Heart right ventricle (tissue), 16 donors: ENCODE measurements at places on chromosomes 2 and 18. TPM values are rescaled to one million over a fixed set of nuclear protein-coding genes. Genes with fewer than 3 reads are reported as not detected.

DNA sequence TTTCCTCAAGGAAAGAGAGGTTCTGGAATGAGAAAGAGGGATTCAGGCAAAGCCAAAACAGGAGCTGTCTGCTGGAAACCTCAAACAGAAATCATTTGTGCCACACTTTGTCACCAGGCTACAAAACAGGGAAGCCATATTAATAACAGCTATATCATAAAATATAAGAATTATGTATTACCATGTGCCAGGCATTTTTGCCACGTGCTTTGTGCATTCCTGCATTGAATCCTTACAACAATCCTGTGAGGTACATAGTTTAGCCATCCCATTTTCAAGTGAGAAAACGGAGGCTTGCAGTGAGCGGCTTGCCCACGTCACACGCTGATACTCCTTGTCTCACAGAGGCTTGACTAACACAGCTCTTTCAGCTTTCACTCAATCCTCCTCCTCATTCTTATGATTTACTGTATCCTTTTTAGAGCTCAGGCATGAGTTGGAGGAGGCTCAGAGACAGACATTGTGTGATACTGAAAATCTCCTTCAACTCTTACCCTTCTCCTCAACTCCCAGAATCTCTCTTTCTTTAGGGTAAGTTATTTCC is 148.4 kb upstream of the MEX3C start:
- no peaks in the 10 kb centered on the region for H3K4me1 ChIP-seq
- H3K4me3 ChIP-seq, result no peak overlapping the region
- no peak overlapping the region for H3K27ac ChIP-seq
- no peak for DNase-seq
- H3K36me3 ChIP-seq, result no peaks in the 10 kb centered on the region

DNA sequence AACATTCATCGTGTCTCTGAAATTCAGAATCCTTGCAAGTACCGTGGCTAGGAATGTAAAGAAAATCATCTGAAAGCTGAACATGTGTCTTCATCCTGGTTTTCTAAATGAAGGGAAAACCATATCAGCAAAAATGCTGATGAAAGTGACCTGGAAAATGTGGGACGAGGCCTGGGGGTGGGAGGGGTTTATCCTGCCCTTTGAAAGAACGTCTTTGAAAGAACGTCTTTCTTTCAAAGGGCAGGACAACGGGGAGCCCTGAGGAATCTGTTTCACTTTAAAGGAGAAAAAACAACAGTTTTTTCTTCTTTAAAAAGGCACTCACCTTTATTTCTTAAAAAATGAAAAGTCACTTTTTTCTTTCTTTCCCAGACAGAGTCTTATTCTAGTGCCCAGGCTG is 185.2 kb downstream of the ALPK2 start:
- H3K4me1 ChIP-seq, result no peaks in the 10 kb centered on the region
- no peak overlapping the region for H3K27ac ChIP-seq
- H3K27me3 ChIP-seq, result no peaks in the 10 kb centered on the region
- no peak for DNase-seq
- H3K4me3 ChIP-seq, result no peak overlapping the region
- no peaks in the 10 kb centered on the region for H3K36me3 ChIP-seq

- DNase-seq, result no peak
- no peak overlapping the region for H3K27ac ChIP-seq
- H3K4me3 ChIP-seq, result no peak overlapping the region
- H3K27me3 ChIP-seq, result no peaks in the 10 kb centered on the region
- H3K4me1 ChIP-seq, result peaks cover 41% of the 10 kb centered on the region
These were observed 2.3 kb downstream of the ASB3 start for GRCh38 chr2:53784436-53784835.

The EMILIN1 gene
- total RNA-seq, result 19.0 TPM

GRCh38 chr2:161243312-161243711 is 64.9 kb upstream of the PSMD14 start:
- peaks cover 3% of the 10 kb centered on the region for H3K27me3 ChIP-seq
- no peak overlapping the region for H3K27ac ChIP-seq
- no peak overlapping the region for H3K4me3 ChIP-seq
- H3K4me1 ChIP-seq, result peaks cover 15% of the 10 kb centered on the region
- no peak for DNase-seq

The FOXI3 gene
- not detected for total RNA-seq

- H3K27ac ChIP-seq, result no peak overlapping the region
- H3K27me3 ChIP-seq, result no peaks in the 10 kb centered on the region
These were observed 16.0 kb downstream of the EPG5 start for GRCh38 chr18:45951016-45951714.

DNA sequence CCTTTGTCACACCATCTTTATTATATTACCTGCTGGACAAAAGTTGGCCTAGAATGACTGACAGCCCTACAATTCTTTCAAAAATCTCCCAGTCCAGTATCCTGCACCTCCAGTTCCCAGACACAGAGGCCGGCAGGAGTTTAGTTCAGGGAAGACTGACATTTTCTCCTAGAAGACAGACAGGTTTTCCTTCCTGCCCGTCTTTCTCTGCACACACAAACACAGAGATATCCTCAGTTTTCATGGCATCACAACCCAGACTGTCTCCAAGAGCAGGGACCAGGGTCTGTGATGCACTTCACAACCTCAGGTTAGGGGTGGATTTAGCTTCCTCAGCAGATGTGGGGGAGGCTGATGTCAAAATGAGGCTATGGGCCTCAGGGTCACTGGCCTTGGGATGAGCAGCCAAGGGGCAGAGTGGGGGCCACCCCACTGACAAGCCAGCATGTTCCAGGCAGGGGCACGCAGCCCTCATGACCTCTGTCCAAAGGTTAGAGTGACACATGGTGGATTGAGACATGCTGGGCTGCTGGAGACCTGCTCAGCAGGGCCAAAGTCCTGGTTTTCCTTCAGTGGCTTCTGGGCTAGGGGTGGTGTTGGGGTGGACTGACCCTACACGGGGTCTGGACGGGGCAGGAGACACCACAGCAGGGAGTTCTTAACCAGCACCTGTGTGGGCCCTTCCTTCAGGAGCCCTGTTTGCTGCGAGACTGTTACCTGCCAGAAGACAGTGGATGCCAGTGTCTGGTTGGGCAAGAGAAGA is 70.5 kb downstream of the SFXN5 start:
- H3K4me1 ChIP-seq, result peaks cover 6% of the 10 kb centered on the region
- H3K27me3 ChIP-seq, result no peaks in the 10 kb centered on the region
- H3K4me3 ChIP-seq, result no peak overlapping the region
- peaks cover 15% of the 10 kb centered on the region for H3K36me3 ChIP-seq

The SNORC gene
- 0.77 TPM for total RNA-seq

GRCh38 chr2:175631245-175631623 is 370.8 kb downstream of the LNPK start:
- no peaks in the 10 kb centered on the region for H3K36me3 ChIP-seq
- H3K27me3 ChIP-seq, result no peaks in the 10 kb centered on the region
- no peaks in the 10 kb centered on the region for H3K4me1 ChIP-seq
- no peak overlapping the region for H3K27ac ChIP-seq

DNA sequence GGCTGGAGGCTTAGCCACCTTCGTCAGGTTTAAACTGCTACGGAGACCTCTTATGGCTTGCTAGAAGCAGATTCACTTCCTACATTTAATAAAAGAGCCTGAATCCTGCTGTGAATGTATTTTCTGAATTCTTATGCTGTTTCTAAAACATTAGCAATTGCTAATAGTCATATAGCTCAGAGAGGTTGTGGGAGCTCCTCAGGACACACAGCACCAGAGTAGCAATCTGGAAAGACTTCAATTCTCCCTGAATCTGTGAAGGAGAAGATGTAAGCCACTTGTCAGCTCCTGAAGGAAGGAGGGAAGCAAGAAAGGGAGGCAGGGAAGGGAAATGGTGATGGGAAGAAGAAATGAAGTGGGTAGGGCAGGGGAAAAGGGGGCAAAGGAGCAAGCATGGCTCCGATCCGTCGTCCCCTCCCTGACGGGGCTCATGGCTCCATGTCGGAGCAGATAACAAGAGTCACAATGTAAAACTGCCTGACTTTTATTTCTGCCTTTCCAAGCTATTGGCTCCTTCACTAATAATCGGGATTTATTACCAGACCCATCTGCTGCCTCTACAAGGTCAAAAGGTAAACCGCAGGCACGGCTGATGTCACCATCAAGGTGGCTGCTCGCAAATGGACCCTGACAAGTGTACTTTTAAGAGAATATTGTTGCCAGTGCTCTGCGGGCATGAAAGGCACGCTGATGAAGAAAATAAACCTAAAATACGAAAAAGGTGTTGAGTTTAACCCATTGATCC is 656.0 kb upstream of the SALL3 start:
- no peaks in the 10 kb centered on the region for H3K27me3 ChIP-seq
- H3K27ac ChIP-seq, result no peak overlapping the region
- no peaks in the 10 kb centered on the region for H3K36me3 ChIP-seq
- DNase-seq, result no peak

The GREB1 gene
- 15.6 TPM for total RNA-seq

The M1AP gene
- 0.12 TPM for total RNA-seq

GRCh38 chr2:203623661-203624060 is 82.8 kb upstream of the CD28 start:
- no peak overlapping the region for H3K4me3 ChIP-seq
- peaks cover 17% of the 10 kb centered on the region for H3K4me1 ChIP-seq
- no peaks in the 10 kb centered on the region for H3K27me3 ChIP-seq
- H3K27ac ChIP-seq, result no peak overlapping the region
- no peaks in the 10 kb centered on the region for H3K36me3 ChIP-seq

The SPATA3 gene
- not detected for total RNA-seq

DNA sequence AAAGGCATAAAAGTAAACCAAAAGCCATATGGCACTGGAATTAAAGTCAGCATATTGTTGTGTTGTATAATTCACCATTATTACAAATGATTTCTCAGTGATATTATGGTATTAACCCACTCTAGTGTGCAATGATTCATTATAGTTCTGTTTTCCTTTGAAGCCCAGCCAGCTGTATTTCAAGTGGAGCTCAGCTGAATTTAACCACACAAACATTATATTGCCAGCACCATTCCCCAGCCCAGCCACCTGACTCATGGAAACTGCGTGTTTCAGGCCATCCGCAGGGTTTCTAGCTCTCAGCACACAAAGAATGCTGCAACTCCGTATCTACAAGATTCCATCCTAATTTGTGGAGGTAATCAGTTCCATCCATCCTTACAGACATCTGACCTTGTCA is 166.8 kb upstream of the CHAC2 start:
- no peaks in the 10 kb centered on the region for H3K4me1 ChIP-seq
- DNase-seq, result no peak
- H3K27me3 ChIP-seq, result no peaks in the 10 kb centered on the region
- H3K4me3 ChIP-seq, result no peak overlapping the region

- H3K4me1 ChIP-seq, result no peaks in the 10 kb centered on the region
- no peak overlapping the region for H3K27ac ChIP-seq
These were observed 74.9 kb downstream of the USP34 start for GRCh38 chr2:61396005-61396404.

DNA sequence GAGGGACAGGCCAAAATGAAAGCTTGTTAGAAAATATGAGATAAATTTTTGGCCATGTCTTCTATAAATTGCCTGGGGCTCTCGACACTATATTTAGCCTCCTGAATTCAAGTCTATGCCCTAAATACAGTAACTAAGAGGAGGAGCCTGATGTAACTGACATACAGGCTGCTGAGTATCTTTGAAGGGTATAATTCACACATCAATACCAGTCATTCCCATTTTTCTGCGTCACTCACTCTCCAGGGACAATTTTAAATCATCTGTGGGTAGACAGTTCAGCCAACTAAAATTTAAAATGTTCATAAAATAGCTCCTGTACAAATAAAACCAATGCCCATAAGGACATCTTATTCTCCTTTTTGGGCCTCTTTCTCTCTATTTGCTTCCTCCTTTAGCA is 105.9 kb downstream of the AP1S3 start:
- H3K4me3 ChIP-seq, result no peak overlapping the region
- no peaks in the 10 kb centered on the region for H3K27me3 ChIP-seq
- H3K27ac ChIP-seq, result no peak overlapping the region

The NCKAP5 gene
- 6.5 TPM for total RNA-seq

DNA sequence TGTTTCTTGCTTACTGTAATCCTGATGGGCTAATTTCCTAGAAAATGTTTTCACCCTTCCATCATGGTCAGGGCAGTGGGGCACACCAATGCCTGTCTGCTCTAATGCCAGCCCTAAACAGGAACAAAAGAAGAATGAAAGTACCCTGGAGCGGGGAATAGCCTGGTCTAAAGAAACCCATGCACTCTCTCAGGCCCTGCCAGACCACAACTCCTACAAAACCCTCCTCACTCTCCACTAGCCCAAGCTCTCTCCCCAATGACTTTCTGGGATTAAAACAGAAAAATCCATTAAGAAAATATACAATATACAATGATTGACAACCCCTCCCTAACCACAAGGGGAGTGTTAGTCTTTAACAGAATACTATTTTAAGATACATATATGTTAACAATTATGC is 67.6 kb downstream of the AAK1 start:
- H3K4me1 ChIP-seq, result peaks cover 91% of the 10 kb centered on the region
- H3K27me3 ChIP-seq, result no peaks in the 10 kb centered on the region
- peak overlapping the region; percentile 42 for H3K27ac ChIP-seq
- no peaks in the 10 kb centered on the region for H3K36me3 ChIP-seq
- H3K4me3 ChIP-seq, result no peak overlapping the region
- DNase-seq, result no peak

The C2orf78 gene
- not detected for total RNA-seq

- H3K36me3 ChIP-seq, result no peaks in the 10 kb centered on the region
- H3K27ac ChIP-seq, result no peak overlapping the region
- H3K4me1 ChIP-seq, result peaks cover 48% of the 10 kb centered on the region
- DNase-seq, result no peak
- no peaks in the 10 kb centered on the region for H3K27me3 ChIP-seq
These were observed 37.7 kb downstream of the FBXO48 start for GRCh38 chr2:68429311-68429826.

DNA sequence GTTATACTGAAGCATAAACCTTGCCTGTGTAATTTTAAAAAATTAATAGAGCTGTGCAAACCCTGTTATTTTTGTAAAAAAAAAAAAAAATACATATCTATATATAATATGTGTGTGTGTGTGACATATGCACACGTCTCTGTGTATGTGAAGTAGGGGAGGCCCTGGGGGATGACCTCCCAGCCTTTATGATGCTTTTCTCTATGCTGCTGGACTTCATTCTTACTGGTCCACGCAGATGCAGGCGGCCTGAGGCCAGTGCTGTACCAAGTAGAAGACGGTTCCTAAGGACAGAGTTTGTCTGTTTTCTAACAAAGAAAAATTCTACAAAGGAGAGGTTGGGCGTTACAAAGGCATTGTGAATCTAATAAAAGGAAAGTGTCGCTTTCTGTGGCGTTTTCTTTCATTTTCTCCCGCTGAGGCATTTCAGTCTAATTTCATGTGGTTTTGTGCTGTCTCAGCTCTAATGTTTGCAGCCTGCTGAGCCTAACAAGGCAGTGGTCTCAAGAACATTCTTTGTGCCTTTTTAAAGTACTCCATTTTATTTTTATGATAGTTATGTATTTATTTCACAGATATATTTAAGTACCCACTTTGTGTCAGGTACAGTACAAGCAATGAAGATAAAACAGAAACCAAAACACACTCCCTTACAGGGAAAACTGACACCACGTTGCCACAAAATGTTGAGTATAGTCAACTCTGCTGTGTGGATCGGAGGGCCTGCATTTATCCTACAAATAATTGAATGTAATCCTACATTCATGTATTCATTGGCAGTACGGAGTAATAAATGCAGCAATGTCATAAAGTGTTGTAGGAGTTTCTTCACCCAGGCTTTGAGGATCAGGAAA is 118.0 kb downstream of the RAB3GAP1 start:
- no peak for DNase-seq
- no peaks in the 10 kb centered on the region for H3K4me1 ChIP-seq
- peaks cover 99% of the 10 kb centered on the region for H3K36me3 ChIP-seq

GRCh38 chr2:10178751-10179150 is 56.2 kb downstream of the RRM2 start:
- H3K27ac ChIP-seq, result no peak overlapping the region
- no peaks in the 10 kb centered on the region for H3K4me1 ChIP-seq
- no peaks in the 10 kb centered on the region for H3K36me3 ChIP-seq
